ENCODE measurements at places on chromosomes 6 and 20.

DNA sequence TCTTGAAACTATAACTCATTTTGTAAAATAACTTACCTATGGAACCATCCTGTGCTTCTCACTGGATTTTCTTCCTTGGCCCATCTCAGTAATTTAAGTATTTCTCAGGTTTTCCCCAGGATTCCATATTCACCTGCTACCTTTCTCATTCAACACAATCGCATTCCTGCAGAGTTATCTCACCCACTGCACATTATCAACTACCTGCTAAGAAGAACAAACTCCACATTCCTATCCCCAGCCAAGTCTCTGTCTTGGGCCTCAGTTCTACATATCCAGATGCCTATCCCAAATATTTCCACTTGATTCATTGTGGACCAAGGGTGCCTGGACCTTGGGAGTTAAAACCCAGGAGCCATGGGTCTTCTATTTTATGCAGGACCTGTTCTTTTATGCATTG lies 60.2 kb upstream of the KCNQ5 start:
- no peak for DNase-seq

DNA sequence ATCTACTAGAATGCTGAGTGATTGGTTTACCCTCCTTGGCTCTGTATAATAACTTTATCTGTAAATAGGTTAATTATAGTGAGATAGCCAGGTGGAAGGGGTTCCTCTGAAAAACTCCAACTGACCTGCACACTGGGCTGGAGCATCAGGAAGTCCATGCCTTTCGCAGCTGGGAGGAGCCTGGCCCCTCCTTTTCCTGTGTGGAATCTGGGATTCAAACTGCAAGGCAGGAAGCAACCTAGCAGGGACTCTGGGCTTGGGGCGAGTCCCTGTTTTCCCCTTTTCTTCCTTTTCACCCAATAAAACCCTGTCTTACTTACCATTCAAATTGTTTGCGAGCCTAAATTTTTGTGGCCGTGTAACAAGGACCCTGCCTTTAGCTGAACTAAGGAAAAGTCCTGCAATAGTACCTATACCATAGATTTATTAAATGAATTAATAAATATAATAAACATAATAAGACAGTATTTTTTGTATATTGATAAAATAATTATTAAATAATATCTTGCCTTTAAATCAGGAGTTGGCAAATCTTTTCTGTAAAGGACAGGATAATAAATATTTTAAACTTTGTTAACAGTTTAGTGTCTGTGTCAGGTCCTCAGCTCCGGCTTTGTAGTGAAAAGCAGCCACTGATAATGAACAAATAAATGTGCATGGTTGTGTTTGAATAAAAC lies 406.2 kb upstream of the MMS22L start:
- no peak for DNase-seq

DNA sequence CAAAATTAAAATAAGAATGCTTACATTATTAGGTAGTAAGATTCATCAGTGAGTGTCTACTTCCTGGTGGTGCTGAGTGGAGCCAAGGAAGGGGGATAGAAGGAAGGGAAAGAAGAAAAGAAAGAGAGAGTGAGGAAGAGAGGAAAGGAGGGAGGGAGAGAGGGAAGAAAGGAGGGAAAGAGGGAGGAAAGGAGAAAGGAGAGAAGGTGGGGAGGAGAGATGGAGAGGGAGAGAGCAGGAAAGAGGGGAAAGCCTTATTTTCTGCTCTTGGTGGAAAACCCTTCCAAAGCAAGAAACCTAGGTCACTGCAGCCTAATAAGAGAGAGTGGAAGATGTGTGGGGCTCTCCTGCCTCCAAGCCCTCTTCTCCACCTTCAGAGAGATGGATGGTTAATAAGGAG lies 90.2 kb upstream of the EEF1E1 start:
- no peak for DNase-seq

- no peak for DNase-seq
These were observed 6.1 kb downstream of the AMD1 start for GRCh38 chr6:110880651-110881050.

- no peak for DNase-seq
These were observed 175.4 kb upstream of the PRND start for GRCh38 chr20:4546342-4546741.

DNA sequence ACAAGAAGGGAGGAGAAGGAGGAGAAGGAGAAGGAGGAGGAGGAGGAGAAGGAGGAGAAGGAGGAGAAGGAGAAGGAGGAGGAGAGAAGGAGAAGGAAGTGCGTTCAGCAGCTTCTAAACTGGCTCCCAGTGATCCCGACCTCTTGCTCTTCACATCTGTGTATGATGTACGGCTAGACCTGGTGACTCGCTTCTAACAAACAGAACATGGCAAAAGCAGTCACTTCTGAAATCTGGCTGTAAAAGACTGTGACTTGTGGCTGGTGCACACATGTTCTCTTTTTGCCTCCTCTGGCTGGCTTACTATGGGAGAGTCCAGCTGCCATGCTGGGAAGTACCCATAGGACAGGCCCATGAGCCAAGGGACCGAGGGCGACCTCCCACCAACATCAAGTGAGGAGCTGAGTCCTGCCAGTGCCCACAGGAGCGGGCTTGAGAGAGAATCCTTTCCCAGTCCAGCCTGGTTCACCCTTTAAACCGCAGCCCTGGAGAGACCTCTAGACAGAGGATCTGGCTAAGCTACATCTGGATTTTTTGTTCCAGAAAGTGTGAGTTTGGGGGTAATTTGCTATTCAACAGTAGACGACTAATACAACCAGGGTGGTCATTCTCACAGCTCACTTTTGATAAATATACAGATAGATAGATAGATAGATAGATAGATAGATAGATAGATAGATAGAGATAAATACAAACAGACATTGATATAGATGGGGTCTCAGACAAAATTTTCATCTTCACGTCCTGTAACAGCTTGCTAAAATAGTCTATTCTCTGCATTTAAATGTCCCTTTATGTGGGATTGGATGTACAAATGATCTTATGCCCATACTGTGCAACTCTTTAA lies 42.3 kb downstream of the RPP40 start:
- DNase-seq: no peak

GRCh38 chr6:119604124-119604523 lies 254.6 kb upstream of the MAN1A1 start:
- DNase-seq: no peak
